Esophagus muscularis mucosa (tissue), 4 donors: ENCODE measurements at places on chromosomes 12 and 14. TPM values are rescaled to one million over a fixed set of nuclear protein-coding genes. Genes with fewer than 3 reads are reported as not detected.

Gene VRTN
- not detected for total RNA-seq

DNA sequence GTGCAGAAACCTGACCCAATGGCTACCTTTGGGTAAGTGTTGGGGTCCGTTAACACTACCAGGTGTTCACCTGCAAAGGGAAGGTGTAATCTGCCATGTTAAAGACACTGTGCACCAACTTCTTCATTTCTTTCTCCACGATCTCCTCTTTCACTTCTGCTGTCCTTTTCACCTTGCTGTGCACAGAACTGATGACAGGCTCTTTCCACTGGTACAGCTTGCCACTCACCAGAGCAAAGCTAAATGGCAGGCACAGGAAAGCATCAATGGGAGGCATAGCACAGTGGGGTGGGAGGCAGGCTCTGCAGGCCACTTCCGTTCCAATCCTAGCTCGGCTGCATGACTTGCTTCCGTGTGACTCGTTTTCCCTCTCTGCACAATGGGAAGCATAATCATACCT is 2.6 kb upstream of the C12orf76 start:
- DNase-seq = no peak

- DNase-seq = no peak
Observed at GRCh38 chr12:132625731-132626430, 7.3 kb downstream of the P2RX2 start.

GRCh38 chr12:132610866-132611602 is 652 bp upstream of the LRCOL1 start:
- DNase-seq = no peak

GRCh38 chr12:105357162-105357691 is 26.7 kb downstream of the C12orf75 start:
- no peak for DNase-seq

- no peak for DNase-seq
Observed at GRCh38 chr12:51442324-51442723, 17.7 kb downstream of the SLC4A8 start.
